Panc1 (cell line): ENCODE measurements at places on chromosomes 12 and 14.

DNA sequence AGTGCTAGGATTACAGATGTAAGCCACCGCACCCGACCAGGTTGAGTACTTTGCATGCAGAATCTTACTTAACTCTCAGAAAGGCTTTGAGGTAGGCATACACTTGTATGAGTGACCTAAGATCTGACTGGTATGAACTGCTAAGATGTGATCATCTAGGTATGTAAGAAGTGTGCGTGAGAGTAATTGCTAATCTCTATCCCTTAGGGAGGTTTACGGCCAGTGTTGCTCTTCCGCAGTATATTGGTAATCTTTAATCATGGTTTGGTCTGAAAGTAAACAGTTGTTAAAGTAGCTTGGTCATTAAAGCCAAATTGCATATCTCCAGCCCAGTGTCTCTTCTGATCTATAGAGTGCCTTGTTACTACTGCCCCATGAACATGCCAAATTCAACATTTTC lies 7.8 kb downstream of the UNG start:
- DNase-seq, result no peak

- DNase-seq, result no peak
These were observed 122.0 kb downstream of the AACS start for GRCh38 chr12:125187148-125187745.

GRCh38 chr12:64147011-64147631 lies 75.0 kb downstream of the KICS2 start:
- no peak for DNase-seq

DNA sequence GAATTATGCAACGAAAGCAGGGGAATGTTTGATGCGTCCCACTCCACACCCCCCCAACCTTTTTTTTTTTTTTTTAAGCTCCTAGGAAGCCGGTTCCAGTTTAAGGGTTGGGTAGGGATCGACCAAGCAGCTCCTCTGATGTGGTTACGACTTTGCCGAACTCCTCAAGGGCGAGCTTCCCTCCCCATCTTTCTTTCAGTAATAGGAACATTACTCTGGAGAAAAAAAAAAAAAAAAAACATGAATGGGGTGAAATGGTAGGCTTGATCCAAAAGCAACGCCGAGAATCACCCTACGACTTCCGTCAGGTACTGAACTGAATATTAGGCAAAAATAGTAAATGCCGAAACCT lies 9.6 kb downstream of the BMP4 start:
- DNase-seq, result no peak

- no peak for DNase-seq
These were observed 5.1 kb upstream of the PAPLN start for GRCh38 chr14:73231981-73232851.

GRCh38 chr14:53979113-53979681 lies 22.6 kb upstream of the BMP4 start:
- no peak for DNase-seq

DNA sequence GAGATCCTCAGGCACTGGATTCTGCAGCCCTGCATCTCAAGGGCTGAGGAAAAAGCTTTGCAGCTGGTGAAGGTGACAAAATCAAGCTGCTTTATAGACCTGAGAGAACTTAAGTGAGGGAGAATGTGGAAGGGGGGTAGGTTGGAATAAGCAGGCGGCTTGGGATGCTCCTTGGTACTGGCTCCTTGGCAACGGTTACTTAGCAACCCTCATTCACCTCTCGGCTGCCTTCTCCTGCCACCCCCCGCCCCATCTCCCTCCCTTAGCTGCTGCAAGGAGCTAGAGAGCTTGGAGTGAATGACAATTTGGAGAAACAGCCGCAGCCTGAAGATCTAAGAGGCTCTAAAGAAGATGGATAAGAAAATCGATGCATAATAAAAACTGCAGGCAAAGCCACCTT lies 44.1 kb upstream of the CISTR start:
- no peak for DNase-seq

DNA sequence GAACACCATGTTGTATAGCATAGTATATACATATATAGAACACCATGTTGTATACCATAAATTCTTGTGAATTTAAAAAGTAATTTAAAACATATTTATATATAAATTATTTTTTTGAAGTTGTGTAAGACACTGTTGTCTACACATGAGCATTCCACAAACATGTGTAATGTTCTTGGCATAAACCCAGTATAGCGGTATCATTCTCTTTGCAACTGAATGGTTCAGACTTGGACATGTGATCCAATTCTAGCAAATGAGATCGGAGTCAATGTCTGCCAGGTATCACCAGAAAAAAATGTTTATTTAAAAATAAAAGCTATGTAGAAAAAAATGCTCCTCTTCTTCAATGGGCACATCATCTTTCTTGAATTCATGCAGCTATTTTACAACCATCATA lies 33.9 kb downstream of the CEP290 start:
- DNase-seq, result no peak

- no peak for DNase-seq
These were observed 274.0 kb downstream of the SLC15A4 start for GRCh38 chr12:128549601-128550218.

- no peak for DNase-seq
These were observed 38.0 kb downstream of the RIMBP2 start for GRCh38 chr12:130677957-130678558.

DNA sequence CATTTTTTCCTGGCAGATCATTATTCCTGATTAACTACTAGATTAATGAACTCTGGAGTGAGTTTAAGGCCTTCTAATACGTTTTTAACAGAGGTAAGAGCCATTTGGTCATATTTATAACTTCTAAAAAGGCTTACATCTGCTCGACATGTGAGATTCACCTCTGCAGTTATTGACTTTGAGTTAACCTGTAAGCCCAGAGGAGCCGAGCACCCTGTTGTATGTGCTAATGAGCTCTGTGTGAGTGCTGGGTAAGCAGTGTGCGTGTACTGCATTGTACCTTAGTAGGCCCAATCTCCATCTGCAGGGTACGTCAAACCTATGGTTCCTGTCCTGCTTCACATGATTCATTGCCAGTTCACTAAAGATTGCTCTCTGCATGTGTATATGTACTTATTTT lies 18.9 kb downstream of the SLC4A8 start:
- DNase-seq, result no peak

- no peak for DNase-seq
These were observed 286 bp downstream of the PPP4R3A start for GRCh38 chr14:91509878-91510170.

DNA sequence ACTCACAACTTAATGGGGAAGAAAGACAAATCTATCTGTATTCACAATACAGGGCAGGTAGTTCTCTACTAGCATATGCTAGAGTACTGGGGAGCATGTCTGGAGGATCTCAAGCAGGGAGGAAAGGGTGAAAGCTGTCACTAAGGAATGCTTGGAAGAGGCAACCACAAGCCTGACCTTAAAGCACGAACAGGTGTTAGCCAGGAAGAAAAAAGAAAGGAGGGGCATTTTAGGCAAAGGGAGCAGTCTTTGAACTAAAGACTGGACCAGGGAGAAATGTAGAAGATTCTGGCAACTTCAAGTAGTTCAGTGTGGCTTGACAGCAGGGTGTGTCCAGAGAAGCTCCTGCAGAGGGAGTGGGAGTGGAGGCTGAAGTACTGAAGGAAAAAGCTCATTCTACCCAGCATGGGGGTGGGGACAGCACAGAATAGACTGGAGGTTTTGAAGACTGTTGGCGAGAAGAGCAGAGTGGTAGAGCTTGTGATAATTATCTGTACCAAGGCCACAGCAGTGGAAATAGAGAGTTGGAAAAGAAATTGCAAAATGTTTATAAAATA lies 50.9 kb downstream of the AP5M1 start:
- no peak for DNase-seq

- DNase-seq, result no peak
These were observed 3.7 kb downstream of the PSMB11 start for GRCh38 chr14:23045419-23046357.

DNA sequence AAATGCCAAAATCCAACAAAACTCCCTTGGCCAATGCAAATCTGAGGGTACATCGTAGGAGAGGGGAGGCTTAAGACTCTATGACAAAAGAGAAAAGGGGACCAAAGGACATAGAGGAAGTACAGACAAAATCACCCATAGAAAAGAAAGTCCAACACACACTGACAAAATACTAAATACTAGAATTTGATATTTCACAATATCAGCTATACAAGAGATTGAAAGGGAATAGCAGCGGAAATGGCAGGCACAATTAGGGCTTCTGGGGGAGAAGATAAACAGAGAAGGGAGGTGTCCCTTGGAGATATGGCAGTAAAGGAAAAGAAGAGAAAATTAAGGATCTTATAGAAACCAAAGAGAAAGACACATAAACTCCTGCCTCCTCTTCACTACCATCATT lies 29.0 kb downstream of the ATP2B1 start:
- no peak for DNase-seq

DNA sequence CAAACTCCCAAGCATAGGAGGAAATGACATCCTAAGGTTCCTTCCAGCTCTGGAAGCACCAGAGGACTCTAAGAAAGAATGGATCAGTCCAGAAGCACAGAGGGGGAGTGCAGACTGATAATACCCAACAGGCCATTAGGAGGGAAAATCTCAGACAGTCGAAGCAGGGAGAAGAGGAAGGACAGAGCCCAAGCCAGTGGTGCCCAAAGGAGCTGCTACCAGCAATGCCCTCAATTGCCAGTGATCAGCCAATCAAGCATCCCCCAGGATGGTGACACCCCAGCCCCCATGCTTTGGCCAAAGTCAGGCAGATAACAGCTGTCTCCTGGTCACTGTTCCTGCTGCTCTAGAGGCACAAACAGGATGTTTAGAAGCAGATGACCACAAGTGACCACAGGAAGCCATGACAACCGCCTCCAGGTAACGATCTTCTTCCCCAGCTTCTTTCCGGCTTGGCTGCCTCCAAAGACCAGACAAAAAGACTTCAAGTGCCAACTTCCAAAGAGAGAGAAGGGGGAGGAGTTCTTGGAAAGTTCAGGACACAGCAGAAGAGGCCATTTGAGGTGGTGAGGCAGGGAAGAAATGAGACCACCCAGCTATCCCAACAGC lies 16.2 kb downstream of the PXN start:
- no peak for DNase-seq

- no peak for DNase-seq
These were observed 40.5 kb upstream of the CLMN start for GRCh38 chr14:95359994-95360826.

- DNase-seq, result no peak
These were observed 71.7 kb downstream of the SETD3 start for GRCh38 chr14:99408971-99409289.

GRCh38 chr14:32932914-32933628 lies 5.6 kb upstream of the NPAS3 start:
- no peak for DNase-seq

- no peak for DNase-seq
These were observed 13.9 kb downstream of the PDZRN4 start for GRCh38 chr12:41202051-41202450.

GRCh38 chr12:70659077-70659606 lies 21.9 kb upstream of the PTPRB start:
- DNase-seq, result no peak

DNA sequence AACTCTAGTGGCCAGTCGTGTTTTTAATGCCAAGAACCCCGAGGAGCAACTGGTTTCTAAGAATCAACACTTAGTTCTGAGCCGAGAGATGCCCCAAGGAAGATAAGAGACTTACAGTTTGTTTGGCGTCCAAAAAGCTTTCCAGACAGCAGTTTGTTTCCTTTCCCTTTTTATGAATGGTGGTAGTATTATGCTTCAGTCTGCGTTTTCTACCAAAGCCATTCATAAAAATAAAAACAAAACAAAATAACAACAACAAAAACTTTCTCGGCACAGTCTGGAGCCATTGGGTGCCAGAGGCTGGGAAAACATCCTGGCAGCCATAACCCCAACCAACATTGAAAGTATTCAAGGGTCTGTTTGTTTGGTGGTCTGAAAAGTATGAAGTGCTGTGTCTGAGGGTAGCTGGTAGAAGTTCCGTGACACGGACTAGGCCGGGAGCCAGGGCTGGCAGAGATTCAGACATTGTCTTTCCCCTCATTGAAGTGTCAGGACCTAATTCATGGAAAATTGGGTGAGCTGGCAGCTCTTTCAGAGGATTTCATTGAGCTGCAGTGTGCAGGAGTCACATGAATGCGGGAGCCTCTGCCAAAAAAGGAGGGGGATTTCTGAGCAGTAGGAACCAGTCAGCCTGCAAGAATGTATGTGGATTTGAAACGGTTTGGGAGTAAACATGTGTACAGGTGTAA lies 124.2 kb downstream of the HMGA2 start:
- peak; percentile 97 for DNase-seq

GRCh38 chr12:95790033-95790916 lies at the start of gene NTN4:
Gene NTN4, minus strand, starts transcription at chr12:95790764. Its CDS starts 455 bp downstream, at chr12:95790309.
- no peak for DNase-seq

DNA sequence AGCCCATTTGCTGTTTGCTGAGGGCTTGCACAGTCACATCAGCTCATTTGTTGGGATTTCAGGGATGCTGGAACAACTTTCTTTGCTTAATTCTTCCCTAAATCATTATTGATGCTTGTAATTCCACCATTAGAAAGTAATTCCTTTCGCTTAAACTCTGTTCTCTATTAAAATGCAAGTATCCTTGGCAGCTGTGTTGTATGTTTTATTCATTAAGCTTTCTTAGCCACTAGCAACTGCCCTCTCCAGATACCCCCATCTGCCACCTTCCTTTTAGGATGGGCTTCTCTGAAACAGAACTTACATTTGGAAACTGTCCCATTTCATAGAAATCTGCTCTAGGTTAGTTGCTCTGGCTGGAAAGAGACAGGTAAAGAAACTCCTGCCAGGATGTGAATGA lies 43.7 kb downstream of the ADCK1 start:
- DNase-seq, result no peak
